ENCODE measurements at places on chromosomes 13 and 19.

DNA sequence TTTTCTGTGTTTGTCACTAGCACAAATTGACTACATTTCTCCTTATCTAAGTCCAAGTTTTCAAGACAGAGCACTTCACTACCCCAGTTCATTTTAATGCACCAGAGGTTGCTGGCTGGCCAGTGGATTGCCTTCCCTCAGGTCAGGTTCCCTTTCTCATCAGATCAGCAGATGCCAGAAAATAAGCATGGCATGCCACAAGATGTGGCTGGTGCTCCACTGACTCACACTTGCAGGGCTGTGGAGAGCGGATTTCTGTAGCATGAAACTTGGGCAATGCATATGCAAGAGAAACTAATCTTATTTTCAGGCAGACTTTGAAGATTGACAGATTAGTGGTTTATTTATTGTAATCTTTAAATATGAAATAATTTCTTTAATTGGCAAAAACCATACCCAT, 79.5 kb downstream of the RUBCNL start:
- DNase-seq = no peak

DNA sequence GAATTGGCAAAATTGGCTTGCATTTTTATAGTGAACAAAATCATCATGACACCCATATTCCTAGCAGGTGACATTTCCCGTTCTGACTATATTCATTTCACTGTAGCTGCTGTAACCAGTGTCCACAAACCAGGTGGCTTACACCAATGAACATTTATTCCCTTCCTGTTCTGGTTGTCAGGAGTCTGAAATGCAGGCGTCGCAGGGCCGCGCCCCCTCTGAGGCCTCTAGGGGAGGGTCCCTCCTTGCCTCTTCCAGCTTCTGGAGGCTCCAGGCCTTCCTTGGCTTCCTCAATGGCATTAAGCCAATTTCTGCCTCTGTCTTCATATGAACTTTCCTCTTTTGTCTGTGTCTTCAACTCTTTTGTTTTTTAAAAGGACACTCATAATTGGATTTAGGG, 6.5 kb upstream of the RLN3 start:
- DNase-seq = no peak

DNA sequence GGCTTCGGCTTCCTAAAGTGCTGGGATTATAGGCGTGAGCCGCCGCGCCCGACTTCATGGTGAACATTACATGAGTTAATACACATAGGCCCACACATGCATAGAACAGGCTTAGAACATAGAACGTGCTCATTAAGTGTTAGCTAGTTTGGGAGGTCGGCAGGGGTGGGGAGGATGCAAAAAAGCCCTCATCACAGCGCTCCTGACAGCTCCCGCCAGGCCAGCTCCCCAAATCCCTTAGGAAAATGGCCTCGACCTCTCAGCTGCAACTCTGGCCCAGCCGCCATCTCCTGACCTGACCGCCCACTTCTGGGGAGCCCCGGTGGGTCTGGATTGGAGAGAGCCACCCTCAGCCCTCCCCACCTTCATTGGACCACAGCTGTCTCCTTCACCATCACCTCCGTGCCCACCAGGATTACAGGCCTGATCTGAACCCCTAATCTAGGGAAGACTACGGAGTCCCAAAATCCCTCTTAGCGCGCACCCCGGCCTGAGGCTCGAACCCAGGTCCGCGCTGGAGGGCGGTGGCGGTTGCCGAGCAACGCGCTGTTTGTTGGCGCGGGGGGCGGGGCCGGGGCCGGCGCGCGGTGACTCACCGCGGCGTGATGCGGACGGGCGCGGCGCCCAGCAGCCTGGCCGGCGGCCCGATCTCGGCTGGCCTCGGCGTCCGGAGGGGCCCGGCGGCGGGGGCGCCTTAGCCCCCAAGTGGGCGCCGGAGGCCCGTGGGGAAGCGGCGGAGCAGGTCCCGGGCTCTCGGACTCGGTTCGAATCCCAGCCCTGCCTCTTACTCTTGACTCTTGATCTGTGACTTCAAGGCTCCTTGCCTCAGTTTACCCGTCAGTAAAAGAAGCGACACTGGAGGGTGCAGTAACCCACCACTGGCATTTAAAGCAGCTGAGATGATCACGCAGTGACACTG, 26.7 kb upstream of the NANOS3 start:
- peak; percentile 66 for DNase-seq

GRCh38 chr13:94369972-94370436, 109.5 kb downstream of the DCT start:
- no peak for DNase-seq
